ENCODE measurements at places on chromosomes 11 and 22. TPM values are rescaled to one million over a fixed set of nuclear protein-coding genes. Genes with fewer than 3 reads are reported as not detected.
A peak's percentile ranks its signal among the peaks of the same experiment; 100 is the strongest.

The SLCO2B1 gene
- total RNA-seq, result 184 TPM

The OR10G7 gene
- total RNA-seq, result not detected

The P2RY2 gene
- total RNA-seq, result 2.4 TPM

The DDI1 gene
- total RNA-seq, result not detected

The MMP13 gene
- not detected for total RNA-seq

The TIMP3 gene
- total RNA-seq, result 28.0 TPM

The SERPING1 gene
- 235 TPM for total RNA-seq

The PEX16 gene
- total RNA-seq, result 26.1 TPM

GRCh38 chr11:68312117-68312779, at the start of gene LRP5:
TSS of gene LRP5 (plus strand) at chr11:68312591. CDS start at chr11:68312715, 124 bp downstream.
- no peak for DNase-seq

DNA sequence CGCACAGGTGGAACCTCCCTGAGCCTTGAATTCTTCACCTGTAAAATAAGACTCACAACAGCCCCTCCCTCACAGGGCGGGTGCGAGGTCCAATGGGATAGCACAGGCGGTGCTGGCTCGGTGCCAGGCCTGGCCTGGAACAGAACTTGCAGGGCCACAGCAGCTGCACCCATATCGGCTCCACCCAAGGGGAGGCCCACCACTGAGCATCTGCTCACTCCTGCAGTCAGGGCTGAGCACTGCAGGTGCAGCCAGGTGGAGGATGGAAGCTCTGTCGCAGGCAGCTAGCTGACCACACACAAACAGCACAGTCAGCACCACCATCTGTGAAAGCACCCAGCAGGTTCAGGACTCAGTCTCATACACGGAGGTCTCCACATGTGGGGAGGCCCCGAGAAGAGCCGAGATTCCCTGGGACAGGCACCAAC, 19.6 kb downstream of the VPS37C start:
- peak; percentile 84 for DNase-seq

GRCh38 chr11:68660066-68660810, 24.1 kb upstream of the GAL start:
- no peak for DNase-seq

DNA sequence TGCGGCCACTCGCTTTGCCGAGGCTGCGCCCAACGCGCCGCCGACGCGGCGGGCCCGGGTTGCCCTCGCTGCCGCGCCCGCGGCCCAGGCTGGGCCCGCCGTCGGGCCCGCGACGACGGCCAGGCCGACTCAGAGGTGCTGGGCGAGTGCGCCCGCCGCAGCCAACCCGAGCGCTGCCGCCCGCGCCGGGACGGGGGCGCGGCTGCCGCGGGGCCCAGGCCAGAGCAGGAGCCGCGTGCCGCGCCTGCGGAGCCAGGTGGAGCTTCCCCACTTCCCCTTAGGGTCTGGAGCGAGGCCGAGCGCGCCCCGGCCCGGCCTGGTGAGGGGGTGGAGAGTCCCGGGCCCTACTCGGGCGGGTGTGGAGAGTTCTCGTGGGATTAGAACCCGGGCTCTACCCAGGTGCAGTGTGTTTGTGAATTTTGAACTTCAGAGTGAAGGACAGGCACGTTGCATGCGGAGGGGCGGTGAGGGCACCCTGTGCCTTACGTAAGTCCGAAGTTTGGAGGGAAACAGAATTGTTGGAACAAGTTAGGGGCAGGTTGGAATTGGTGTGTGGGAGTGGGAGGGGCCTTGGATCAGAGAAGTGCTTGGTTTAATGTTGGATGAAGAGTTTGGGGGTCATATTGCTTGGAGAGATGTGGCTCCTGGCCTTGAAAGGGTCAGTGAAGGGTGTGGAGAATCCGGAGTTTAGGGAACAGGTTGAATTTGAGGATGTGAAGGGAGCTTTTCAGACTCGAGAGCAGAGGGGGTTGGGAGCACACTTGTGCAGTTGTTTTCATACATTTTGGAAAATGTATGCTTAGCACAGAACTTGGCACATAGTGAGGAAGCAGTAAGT, 697 bp downstream of the RNF169 start:
- peak; percentile 68 for DNase-seq

DNA sequence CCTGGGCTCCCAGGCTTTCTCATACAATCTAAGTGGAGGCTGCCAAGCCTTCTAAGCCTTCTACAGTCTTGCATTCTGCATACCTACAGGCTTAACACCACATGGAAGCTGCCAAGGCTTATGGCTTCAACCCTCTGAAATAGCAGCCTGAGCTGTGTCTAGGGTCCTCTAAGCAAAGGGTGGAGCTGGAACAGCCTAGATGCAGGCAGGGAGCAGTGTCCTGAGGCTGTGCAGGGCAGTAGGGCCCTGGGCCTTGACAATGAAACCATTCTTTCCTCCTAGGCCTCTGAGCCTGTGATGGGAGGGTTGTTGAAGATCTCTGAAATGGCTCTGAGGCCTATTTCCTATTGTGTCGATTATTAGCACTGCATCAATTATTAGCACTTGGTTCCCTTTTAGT, 150.9 kb upstream of the GRK3 start:
- no peak for DNase-seq

DNA sequence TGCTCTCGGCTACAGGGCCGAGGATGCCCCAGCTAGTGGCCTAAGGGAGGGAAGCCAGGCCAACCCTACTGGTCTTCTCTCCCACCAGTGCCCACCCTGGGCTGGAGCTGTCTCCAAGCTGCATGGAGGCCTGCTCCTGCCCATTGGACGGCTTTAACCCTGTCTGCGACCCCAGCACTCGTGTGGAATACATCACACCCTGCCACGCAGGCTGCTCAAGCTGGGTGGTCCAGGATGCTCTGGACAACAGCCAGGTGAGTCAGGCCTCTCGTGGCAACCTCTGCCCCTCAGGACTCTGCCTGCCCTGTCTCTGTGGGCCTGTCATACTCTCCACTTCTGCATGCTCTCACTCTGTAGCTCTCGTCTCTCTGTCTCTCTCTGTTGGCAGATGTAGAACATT, 44.1 kb upstream of the TPBGL start:
- no peak for DNase-seq

DNA sequence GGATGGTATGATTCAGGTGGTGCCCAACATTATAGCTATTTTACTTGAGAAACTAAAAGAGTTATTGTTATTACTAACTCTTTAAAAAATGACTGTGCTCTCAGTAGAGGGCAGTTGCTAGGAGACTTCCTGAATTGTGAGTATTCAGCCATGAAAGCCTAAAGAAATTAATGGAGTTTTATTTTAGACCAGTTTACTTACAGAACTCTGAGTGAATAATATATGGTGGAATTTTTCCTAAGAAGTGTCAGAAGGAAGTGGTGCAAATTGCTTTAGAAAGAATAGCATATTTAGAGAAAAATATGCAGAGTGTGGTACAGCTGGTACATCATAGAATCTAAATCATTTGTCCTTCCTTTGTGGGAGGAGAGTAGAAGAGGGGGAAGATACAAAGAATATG, 689.9 kb upstream of the CCDC90B start:
- DNase-seq, result no peak

- no peak for DNase-seq
Observed at GRCh38 chr11:33622186-33622585, 78.4 kb downstream of the C11orf91 start.

DNA sequence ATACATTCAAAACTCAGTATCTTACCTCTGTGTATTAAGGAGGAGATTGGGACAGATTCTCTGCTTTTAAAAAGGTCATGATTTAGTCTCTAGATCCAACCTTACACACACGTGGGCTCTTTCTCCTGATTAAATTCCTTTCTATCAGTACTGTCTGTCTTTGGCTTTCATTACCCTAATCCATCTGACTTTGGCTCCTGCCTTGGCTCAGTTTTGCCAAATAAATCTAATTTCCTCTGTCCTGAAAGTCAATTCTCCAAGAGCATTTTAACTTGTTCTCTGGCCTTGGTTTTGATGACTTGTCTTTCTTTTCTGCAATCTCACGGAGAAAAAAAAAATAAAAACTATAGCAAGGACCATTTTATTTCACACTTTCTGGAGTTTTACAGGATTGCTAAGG, 176.6 kb upstream of the PDGFD start:
- DNase-seq, result no peak

DNA sequence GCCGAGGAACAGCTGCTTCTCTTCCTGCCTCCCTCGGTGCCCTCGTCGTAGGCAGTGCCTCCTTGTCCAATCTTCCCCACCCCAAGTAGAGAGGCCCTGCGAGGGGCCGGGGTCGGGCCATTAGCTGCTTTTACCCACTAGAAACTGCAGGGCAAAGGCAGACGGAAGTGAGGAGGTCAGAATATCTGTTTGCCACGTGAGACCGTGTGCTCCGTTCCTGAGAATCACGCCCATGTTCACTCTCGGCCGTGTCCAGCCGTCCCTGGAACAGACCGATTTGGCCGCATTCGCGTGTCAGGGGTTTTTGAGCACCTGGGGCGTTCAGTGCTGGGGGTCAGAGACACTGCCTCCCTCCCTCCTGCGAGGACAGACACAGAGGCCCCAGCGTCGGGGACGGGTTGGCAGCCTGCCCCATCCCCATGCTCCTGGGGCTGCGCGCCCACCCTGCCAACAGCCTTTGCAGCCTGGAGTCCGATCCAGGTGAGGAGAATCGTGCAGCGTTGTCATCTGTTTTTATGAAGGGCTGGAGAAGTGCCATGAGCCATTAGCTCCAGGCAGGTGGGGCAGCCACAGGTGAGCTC, 982.2 kb downstream of the BRD1 start:
- no peak for DNase-seq

- DNase-seq, result no peak
Observed at GRCh38 chr22:42561856-42562255, 8.1 kb downstream of the SERHL2 start.
